ENCODE measurements at places on chromosomes 4 and X.

DNA sequence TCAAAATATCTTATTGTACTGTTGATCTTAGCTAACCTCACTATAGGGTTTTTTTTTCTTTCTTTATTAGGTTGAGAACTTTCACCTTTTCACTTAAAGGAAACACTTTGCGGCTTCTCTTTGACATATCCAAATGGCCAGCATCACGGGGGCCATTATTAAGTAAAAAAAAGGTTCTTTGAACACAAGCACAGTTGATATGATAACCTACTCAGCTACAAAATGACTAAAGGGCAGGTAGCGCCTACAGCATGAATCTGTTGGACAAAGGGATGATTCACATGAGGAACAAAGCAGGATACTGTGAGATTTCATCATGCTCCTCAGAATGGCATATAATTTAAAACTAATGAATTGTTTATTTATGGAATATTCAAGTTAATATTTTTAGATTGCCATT lies 119.6 kb downstream of the CCSER1 start:
- no peak for DNase-seq

DNA sequence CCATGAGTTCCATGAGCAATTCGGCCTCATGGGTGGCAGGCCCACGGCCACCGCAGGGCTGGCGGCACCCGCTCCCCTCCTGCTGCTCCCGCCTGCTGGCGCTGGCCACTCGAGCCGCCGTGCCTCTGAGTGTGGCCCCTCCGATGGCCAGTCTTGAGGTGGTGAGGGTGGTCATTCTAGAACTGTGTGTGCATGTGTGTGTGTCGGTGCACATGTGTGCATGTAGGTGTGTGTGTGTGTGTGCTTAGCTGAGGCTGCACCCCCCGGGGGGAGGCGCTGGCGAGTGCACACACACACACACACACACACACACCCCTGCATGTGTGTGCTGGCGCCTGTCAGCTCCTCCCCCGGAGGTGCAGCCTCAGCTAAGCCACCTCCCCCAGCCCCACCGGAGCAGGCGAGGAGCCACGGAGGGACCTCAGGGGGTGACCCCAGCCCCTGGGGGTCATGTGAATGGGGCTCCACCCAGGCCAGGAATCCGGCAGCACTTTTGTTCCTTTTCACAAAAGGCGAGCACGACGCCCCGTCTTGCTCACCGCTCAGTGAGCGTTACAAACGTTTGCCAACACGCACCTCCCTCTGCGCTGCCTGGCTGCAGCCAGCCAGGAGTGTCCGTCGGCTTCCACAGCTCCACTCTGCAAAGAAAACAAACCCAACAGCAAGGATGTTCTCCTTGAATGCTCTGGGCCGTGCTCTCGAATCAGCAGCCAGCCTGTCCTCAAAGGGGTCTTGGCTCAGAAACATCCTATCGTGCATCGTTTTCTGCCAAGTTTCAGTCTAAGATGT lies 29.9 kb downstream of the FGFRL1 start:
- DNase-seq: peak; percentile 23

GRCh38 chr4:139876337-139876941 lies 210.8 kb downstream of the MGST2 start:
- DNase-seq: peak; percentile 23

GRCh38 chr4:142925161-142925560 lies 79.1 kb upstream of the INPP4B start:
- DNase-seq: no peak

GRCh38 chr4:100486496-100486895 lies 31.3 kb downstream of the EMCN start:
- no peak for DNase-seq

GRCh38 chr4:185708348-185708747 lies 103.6 kb downstream of the SORBS2 start:
- no peak for DNase-seq

DNA sequence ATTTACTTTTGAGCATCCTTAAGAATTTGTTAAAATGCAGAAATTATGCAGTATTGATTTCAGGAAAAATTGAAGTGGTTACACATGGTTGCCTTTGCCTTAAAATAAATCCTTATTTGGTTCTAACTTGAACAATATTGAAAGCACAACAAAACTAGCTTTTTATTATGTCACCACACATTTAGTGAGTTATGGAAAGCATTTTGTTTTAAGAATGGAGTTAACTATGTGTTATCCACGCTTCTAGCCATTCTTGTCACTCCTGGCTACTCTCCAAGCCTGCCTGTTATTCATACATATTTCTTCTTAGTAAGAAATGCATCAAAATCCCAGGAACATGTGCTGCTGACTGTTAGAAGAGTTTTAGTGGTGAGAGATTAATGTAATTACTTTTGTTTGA lies 73.9 kb downstream of the FAT4 start:
- no peak for DNase-seq

GRCh38 chr4:139802931-139803330 lies 137.3 kb downstream of the MGST2 start:
- no peak for DNase-seq

GRCh38 chrX:38271154-38271716 lies 50.6 kb upstream of the SRPX start:
- no peak for DNase-seq

DNA sequence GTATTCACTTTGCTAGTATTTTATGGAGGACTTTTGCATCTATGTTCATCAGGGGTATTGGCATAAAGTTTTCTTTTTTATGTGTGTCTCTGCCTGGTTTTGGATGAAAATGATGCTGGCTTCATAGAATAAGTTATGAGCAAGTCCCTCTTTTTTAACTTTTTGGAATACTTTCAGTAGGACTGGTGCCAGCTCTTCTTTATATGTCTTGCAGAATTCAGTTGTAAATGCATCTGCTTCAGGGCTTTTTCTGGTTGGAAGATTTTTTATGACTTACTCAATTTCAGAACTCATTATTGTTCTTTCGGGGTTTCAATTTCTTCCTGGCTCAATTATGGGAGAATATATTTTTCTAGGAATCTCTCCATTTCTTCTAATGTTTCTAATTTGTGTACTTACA lies 9.1 kb upstream of the CSN2 start:
- no peak for DNase-seq

GRCh38 chr4:2671267-2671895 lies 84.8 kb downstream of the TNIP2 start:
- no peak for DNase-seq

DNA sequence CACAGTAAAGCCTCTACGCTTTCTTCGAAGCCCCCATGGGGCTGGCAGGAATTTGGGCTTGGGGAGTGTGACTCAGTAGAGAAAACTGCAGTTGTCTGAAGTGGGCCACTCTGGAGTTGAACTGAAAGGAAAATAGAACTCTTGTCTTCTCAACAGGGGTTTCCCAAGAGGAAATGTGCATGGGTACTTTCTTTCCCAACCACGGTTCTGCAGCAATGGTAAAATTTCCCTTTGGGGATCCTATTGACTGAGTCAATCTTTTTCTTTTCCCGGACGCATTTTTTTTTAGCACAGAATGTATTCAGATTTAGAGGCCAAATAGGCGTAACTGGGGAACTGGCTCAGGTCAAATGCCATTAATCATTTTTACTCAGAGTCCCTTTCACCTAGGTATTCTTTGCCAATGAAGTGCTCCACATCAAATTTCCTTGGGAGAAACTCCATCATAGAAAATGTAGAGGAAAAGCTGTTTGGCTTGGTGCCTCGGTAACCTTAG lies 269.3 kb downstream of the STIM2 start:
- no peak for DNase-seq

GRCh38 chr4:128379860-128380259 lies 92.2 kb upstream of the PGRMC2 start:
- no peak for DNase-seq

DNA sequence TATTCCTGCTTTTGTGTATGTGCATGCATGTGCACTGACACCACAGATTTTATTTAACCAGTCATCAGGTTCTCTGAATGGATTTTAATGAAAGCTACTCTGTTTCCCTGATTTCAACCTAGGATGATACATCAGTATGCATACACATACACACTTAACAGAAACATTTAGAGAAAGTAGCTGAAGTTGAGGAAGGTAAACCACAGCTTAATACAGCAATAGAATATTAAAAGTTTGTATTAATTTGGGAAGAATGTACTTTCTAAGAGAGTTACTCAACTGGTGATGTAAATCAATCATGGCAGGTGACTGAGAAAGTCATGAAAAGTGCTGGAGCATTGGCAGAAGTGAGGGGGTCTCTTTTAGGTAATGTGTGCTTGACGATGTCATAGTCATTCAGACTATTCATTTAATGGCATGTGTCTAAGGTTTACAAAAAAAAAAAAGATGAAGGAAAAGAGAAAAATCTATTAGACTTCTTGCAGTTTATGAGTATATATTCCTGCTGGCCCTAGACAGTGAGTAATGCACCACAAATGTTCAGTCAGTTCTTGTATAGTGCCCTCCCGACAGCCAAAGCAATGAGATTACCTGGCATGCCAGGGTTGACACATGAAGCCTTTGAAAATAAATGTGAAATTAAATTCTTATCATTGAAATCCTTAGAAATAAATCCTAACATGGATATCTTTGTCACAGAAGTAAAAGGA lies 187.6 kb downstream of the RAPGEF2 start:
- DNase-seq: no peak

DNA sequence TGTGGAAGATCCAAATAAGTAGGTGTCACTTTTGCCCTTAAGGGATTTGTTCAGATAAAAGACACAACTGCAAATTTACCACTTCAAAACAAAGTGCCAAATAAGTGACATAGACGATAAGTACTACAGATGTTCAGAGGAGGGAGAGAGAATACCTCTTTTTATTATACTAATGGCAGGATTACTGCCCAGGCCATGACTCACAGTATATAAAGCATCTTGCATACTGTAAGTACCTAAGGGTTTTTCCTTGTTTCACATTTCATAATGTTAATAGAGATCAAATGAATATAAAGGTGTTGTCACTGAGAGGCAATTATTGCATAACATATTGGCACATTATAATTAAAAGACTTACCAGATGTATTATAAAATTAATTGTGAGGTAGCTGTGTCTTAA lies 46.4 kb downstream of the PTPN13 start:
- no peak for DNase-seq

DNA sequence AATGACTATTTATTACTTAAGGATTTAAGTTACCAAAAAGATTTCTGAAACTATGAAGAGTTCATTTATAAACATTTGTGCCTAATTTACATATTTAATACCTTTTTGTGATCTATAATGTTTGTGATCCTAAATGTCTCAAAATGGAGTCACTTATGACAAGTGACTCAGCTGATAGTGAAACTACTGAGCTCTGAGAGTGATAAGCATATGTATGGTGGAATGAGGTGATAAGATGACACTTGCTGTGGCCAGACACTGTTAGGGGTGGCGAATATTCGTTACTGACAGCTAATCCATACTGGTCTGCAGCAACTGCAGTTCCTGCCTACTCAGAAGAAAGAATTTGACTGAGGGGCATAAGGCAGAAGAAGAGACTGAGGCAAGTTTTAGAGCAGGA lies 5.5 kb upstream of the NXF3 start:
- DNase-seq: no peak

DNA sequence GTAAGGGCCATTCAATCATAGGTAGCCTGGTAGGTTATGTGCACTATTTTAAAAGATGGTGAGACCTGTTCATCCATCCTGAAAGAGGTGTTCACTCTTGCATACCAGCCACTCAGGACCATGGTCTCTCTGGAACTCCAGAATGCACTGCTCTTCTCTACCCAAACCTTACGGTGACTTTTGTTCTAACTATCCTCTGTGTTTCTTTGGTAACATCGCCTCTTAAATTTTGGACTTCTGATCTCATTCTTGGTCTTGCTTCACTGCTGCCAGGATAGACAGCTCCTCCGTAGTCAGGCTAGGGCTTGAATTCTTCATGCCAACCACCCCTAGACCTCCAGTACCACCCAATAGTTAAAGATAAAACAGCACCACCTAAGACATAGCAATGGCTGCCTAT lies 346.3 kb upstream of the GALNT7 start:
- DNase-seq: no peak

DNA sequence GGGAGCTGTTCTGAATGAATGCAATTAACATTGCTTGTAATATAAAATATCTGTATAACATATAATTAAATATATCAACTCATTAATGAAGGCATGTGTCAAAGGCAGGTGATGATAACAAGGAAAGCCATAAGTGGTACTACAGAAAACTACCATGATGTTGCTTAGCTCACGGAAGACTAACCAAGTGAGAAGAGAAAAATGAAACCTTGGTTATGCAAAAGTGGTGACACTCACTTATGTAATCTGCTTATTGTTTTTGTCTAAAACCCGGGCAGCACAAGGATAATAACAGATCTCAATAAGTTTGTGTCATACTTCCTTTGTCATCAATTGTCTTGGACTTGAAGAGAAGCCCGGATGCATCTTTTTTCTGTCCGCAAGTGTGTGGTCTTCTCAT lies 156.4 kb downstream of the HS6ST2 start:
- DNase-seq: no peak

GRCh38 chr4:110294165-110294564 lies 95.8 kb upstream of the ELOVL6 start:
- no peak for DNase-seq

- DNase-seq: no peak
Observed at GRCh38 chr4:11914406-11914805, 485.7 kb upstream of the HS3ST1 start.

GRCh38 chr4:20217521-20217920 lies 34.2 kb upstream of the SLIT2 start:
- DNase-seq: no peak
